ENCODE measurements at places on chromosomes 7 and 10. TPM values are rescaled to one million over a fixed set of nuclear protein-coding genes. Genes with fewer than 3 reads are reported as not detected.

FRA10AC1 gene
- 10.7 TPM for total RNA-seq

FBXL13 gene
- total RNA-seq, result 3.2 TPM

TEX47 gene
- total RNA-seq, result not detected

LIPN gene
- total RNA-seq, result not detected

NUPR2 gene
- not detected for total RNA-seq

LAMB4 gene
- total RNA-seq, result 3.0 TPM

PALD1 gene
- 3.3 TPM for total RNA-seq

FZD1 gene
- 19.7 TPM for total RNA-seq

TMEM176A gene
- total RNA-seq, result 47.7 TPM

STEAP1B gene
- total RNA-seq, result 4.4 TPM

ADAM8 gene
- 11.8 TPM for total RNA-seq

BTAF1 gene
- 72.3 TPM for total RNA-seq

HTR5A gene
- total RNA-seq, result not detected

GNAI1 gene
- total RNA-seq, result 62.2 TPM

MRC1 gene
- 130 TPM for total RNA-seq

NODAL gene
- not detected for total RNA-seq

ZFAND4 gene
- 12.6 TPM for total RNA-seq

CLDN3 gene
- not detected for total RNA-seq

HACD1 gene
- total RNA-seq, result 18.5 TPM

WNT2 gene
- total RNA-seq, result 0.63 TPM

SUN3 gene
- not detected for total RNA-seq

TMEM196 gene
- 0.12 TPM for total RNA-seq

CYP3A7 gene
- total RNA-seq, result 2.8 TPM

IDI2 gene
- not detected for total RNA-seq

NRAP gene
- not detected for total RNA-seq

GTPBP10 gene
- total RNA-seq, result 8.4 TPM

FFAR4 gene
- total RNA-seq, result 2.5 TPM

ABCB1 gene
- 5.8 TPM for total RNA-seq

LDB3 gene
- 22.4 TPM for total RNA-seq

MLXIPL gene
- total RNA-seq, result 56.2 TPM

ITPRID1 gene
- total RNA-seq, result not detected

SPDYE6 gene
- total RNA-seq, result not detected

TRIM50 gene
- total RNA-seq, result 0.28 TPM

MYO1G gene
- 14.7 TPM for total RNA-seq

C10orf90 gene
- total RNA-seq, result 0.72 TPM

MBLAC1 gene
- 1.6 TPM for total RNA-seq

ERVW-1 gene
- not detected for total RNA-seq

FGFBP3 gene
- 0.96 TPM for total RNA-seq

BEND7 gene
- 9.9 TPM for total RNA-seq

ICA1 gene
- total RNA-seq, result 14.1 TPM

AKR1B15 gene
- not detected for total RNA-seq

RNLS gene
- total RNA-seq, result 24.7 TPM

PAX4 gene
- not detected for total RNA-seq

ZNF239 gene
- total RNA-seq, result 1.3 TPM

CCDC172 gene
- not detected for total RNA-seq

COL13A1 gene
- total RNA-seq, result not detected

CUBN gene
- total RNA-seq, result 2.2 TPM

NPVF gene
- total RNA-seq, result not detected

PKD1L1 gene
- 1.1 TPM for total RNA-seq

COX19 gene
- 8.1 TPM for total RNA-seq

PANK1 gene
- 5.7 TPM for total RNA-seq

AGR2 gene
- 0.46 TPM for total RNA-seq

TBX20 gene
- not detected for total RNA-seq

TUBB8 gene
- 0.88 TPM for total RNA-seq

PARD3 gene
- total RNA-seq, result 33.3 TPM
